ENCODE measurements at places on chromosomes 2 and 18. TPM values are rescaled to one million over a fixed set of nuclear protein-coding genes. Genes with fewer than 3 reads are reported as not detected.

SNTG2 gene
- 5.2 TPM for total RNA-seq

SIX3 gene
- not detected for total RNA-seq

MAP3K19 gene
- not detected for total RNA-seq

IL1F10 gene
- total RNA-seq = not detected

SEC11C gene
- 38.2 TPM for total RNA-seq

- no peak for DNase-seq
These were observed 136.1 kb downstream of the TMEM200C start for GRCh38 chr18:5759194-5759593.

- no peak for DNase-seq
These were observed 225.7 kb downstream of the MREG start for GRCh38 chr2:215787565-215788178.

- no peak for DNase-seq
These were observed 80.3 kb upstream of the HAAO start for GRCh38 chr2:42872721-42873120.

DNA sequence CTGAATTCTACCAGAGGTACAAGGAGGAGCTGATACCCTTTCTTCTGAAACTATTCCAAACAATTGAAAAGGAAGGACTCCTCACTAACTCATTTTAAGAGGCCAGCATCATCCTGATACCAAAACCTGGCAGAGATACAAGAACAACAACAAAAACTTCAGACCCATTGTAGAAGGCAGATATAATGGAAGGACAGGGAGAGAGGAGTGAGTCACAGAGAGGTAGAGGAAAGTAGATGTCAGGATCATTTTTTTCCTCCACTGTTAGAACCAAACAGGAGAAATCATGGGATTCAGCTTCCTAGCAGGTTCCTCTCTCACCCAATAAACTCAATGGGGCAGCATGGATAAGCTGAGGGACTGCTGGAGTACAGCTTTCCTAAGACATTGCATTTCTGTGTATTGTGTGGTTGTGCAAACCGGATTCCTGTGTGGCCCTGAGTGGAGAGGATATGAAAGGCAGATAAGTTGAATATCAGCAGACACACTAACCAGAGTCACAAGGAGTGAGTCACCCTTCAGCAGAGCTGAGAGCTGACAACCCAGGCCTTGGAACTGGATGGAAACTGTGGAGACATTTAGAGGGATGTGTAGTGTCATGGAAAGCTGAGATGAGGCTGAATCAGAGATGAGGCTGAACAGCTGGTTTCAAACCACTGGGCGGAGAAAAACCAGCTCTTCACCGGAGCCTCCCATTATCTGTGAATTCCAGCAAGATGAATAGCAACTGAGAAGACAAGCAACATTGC, 60.9 kb upstream of the MMADHC start:
- peak; percentile 48 for DNase-seq

- DNase-seq = no peak
These were observed 132.1 kb downstream of the COL6A3 start for GRCh38 chr2:237281836-237282306.

GRCh38 chr2:179612591-179613298, 248.7 kb downstream of the ZNF385B start:
- no peak for DNase-seq

DNA sequence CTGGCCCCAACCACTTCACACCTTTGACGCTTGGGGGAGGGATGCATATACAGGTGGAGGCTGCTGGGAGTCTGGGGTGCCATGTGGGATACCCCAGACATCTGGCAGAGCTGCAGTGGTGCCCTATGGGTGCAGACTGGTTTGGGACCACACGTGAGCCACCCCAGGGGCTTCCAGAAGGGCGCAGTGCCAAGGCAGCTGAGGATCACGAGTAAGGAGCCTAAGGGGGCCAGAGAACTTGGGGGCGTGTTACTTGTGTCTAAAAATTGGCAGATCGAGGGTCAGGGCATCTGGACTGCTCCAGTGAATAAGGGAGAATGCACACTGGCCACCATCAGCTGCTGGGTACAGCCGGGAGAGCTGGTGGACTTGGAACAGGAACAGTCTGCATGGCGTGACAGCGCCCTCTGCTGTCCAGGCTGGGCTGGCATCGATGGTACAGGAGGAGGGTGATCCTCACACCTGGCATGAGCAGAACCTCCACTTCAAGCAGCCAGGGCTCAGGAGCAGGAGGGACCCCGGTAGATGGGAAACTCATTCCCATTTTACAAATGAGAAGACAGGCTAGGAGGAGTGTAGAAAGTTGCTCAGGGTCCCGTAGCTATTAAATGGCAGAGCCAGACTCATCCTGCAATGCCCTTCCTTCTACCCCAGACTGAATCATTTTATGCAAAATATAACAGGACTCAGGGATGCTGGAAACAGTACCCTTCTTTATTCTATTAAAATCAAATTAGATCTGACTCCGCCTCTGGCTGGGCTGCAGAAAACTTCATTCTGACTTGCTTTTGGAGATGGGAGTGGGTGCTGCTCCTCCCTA, 60.4 kb downstream of the ATOH8 start:
- DNase-seq = peak; percentile 94

DNA sequence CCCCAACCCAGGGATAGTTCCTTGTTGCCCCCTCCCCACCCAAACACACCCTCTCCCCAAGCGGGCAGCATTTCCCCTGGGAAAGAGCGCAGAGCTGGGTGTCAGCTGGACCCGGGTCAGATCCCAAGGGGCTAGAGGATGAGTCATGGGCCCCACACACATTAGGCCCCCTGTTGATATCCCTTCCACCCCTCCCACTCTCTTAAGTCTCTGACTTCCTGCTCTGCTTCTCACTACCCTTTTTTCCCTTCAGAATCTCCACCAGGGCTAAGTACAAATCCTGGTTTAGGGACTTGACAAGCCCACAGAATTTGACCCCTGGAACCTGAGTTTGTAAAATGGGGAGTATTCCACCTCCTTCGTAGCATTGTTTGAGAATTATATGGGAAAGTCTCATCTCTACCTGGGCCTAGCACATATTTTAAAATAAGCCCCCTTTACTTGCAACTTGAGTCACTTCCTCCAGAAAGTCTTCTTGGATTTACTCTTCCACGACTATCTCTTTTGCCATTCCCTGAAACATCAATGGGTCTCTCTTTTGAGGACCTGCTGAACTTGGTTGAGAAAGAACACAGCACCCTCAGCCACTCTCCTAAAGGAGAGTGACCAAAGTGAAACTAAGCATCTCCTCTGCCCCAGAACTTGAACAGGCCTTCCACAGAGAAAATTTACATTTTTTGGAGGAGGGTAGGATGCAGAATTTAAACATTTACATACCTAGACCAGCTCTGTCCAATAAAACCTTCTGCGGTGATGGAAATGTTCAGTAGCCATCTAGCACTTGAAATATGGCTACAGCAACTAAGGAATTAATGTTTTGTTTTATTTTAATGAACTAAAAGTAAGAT, 4.7 kb downstream of the RTKN start:
- no peak for DNase-seq

DNA sequence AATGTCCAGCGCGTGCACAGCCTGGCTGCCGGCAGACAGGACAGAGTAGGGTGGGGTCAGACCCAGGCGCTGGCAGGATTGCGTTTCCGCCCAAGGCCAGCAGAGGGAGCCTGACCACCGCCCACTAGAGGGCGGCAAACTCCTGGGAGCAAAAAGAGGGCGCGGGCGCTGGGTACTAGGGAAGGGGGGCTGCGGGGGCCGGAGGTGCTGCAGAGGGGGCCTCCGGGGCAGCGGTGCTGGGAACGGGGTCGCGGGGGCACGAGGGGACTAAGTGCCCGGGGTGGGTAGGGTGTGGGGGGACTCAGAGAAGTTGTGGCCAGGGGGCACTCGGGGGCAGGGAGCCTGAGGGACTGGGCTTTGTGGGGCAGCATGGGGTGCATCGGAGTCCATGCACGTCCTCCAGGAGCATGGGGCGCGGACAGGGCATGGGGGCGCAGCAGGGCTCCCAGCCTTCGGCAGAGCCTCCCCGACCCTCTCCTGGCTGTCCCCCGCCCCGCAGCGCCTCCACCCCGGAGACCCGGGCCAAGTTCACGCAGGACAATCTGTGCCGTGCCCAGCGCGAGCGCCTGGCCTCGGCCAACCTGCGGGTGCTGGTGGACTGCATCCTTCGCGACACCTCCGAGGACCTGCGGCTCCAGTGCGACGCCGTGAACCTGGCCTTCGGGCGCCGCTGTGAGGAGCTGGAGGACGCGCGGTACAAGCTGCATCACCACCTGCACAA, 3.2 kb downstream of the TEKT4 start:
- DNase-seq = no peak

DNA sequence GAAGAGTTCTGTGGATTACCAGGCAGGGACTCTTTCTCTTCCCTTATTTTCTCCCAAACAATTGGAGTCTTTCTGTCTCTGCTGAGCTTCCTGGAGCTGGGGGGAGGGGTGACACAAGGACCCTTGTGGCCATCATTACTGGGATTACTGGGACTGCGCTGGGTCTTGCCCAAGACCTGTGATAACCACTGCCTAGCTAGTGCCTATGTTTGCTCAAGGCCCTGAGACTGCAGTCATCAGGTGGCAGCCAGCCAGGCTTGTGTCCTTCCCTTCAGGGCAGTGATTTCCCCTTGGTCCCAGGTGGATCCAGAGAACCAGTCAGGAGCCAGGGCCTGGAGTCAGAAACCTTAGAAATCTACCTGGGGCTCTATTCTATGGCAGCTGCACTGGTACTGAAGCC, 355.6 kb downstream of the PARD3B start:
- no peak for DNase-seq

- DNase-seq = no peak
These were observed 97.6 kb downstream of the POLE4 start for GRCh38 chr2:75055820-75056675.

DNA sequence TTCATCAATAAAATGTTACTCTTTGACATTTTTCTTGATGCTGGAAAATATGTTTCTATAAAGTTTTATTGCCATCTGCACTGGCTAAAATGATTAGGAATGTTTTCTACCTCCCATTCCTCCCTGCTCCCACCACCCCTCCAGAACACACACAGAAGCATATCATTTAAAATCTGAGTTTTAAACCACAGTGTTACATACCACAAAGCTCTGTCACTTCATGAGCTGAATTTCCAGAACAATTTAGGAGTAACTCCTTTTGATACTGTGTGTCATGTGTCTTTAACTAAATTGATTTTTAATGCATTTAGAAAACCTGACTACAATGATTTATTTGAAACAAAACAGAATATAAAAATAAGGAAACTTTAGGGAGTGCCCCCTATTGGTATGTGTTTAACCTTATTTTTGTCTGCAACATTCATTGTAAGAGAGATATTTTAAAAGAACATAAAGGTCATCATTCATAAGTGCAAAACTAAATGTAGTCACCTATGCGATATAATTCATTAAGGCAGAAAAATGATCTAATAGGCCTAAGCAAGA, 52.0 kb downstream of the FEZ2 start:
- DNase-seq = no peak

DNA sequence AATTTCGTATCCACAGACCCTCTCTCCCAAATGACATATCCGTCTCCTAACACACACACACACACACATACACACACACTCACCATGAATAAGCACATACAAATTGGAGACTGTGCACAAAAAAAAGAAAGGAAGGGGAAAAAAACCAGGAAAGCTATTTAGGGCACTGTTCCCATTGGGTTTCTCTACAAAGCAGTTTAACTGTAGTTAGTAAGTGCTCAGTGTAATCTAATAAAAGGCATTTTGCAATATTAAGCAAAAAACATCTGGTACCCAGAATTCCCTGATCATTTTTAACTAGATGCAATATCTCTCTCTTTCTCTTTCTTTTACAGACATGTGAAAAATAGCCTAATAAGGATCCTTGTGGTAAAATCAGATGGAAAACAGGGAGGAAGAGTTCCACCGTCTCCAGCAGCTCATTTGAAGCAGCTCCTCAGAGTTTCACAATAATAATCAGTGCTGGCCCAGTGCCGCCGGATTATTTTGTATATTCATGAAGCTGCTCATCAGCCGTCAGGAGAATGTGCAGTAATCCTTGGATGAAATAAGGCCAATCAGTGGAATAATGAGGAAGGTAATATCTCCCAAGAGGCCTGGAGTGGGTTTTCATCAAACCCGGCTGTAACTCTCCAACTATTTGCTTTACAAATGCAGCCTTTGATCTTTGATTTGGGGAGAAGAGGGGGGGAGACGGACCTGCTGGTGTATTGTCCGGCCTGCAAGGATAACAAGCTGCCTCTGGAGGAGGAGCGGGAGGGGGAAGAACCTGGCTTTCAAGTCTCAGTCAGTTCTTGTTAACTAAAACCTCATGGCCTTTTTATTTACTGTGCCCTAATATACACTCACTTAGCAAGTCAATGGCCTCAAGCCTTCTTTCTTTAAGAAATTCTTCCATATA, 227.6 kb upstream of the SMIM21 start:
- DNase-seq = no peak

DNA sequence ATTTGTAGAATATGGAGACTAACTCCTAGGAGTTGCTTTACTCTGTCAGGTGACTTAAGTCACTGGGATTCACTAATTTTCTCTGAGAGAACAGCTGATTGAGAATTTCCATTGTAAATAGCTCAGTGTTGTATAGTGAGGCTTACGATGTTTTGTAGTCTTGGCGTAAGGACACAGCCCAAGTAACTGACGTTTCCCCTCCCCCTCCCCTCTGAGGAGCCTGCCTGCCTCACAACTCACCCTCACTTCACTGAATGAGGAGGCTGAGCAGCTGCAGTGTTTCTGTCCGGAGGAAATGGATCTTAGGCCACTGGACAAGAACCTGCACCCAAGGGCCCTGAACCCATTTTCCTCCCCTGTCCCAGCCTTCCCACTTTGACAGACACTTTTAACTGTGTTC, 264.6 kb downstream of the PHLPP1 start:
- DNase-seq = no peak

- no peak for DNase-seq
These were observed 55.2 kb upstream of the COBLL1 start for GRCh38 chr2:164896634-164897355.

- DNase-seq = peak; percentile 34
These were observed 322.9 kb upstream of the HS6ST1 start for GRCh38 chr2:128641421-128642080.

DNA sequence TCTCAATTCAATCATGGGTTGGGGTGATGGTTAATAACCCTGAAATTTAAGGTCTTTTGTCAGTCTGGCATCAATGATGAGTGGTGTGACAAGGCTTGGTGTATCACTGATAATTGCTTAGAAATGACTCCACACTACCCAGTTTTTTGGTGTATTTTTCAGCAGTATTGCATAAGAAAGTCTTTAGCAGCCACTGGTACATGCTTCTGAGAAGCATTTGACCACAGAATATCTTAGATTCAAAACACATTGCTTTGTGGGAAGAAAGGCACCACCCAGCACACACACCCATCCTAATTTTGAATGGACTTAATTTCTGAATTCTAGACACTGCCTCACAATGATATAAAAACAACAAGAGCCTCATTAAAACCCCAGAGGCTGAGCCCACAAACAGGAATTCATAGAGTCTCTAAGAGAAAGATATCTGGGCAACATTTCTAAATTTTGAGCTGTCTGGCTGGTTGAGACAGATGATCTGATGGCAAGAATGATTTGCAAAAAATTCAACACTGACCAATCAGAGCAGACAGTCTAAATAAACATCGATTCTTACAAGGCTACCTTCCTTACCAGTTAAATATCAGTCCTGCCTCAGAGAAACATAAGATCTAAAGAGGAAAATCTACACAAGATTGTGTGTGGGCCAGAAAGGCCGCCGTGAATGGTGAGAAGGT, 114.7 kb upstream of the CYP1B1 start:
- no peak for DNase-seq
